ENCODE measurements at places on chromosomes 7 and 10.

DNA sequence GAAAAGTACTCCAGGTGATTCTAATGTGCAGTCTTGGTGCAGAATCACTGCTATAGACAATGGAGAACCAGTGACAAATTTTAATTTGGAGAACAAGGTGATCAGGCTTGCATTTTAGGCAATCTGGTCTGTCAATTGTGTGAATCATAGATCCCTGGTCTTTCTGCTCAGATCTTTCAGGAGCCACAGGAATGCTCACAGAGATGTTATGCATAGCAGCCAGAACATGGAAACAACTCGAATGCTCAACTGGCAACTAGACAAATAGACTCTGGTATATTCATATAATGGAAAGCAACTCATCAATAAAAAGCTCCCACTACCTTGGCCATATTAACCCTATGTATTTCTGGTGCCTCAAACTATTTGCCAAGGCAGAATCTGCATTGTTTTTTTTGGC is 209.1 kb downstream of the PHF14 start:
- DNase-seq: no peak

DNA sequence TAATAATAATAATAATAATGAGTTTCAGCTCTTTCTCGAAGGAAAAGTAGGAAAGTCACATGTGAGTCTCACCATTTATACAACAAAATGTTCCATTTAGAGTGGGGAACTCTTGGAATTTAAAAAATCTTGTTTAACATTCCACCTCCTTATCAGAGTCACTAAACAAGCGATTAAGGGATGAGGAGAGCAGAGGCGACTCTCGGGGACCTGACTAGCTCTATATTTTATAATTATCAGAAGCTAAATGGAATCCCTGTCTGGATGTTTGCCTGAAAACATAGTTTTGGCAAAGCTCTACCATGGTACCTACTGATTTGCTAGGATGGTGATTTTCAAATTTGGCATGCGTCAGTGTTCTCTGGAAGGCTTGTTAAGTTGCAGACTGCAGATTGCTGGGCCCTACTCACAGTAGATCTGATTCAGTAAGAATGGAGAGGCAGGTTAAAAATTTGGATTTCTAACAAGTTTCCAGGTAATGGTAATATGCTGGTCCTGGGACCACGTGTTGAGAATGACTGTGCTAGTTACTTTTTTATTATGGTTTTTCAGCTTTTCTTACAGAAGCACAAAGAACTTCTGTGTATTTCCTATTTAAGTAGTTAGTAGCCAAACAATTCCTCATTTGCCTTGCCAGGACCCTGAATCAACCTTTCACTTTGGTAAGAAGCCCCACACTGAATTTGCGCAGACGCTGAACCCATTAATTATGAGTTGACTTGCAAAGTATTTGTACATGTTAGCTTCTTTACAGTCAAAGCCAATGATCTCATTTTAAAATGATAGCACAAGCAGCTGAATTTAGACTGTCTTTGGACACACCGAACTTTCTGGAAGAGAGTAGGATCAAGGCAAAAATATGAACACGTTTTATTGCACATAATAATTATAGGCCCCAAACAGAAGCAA is 39.5 kb downstream of the CPED1 start:
- DNase-seq: no peak

DNA sequence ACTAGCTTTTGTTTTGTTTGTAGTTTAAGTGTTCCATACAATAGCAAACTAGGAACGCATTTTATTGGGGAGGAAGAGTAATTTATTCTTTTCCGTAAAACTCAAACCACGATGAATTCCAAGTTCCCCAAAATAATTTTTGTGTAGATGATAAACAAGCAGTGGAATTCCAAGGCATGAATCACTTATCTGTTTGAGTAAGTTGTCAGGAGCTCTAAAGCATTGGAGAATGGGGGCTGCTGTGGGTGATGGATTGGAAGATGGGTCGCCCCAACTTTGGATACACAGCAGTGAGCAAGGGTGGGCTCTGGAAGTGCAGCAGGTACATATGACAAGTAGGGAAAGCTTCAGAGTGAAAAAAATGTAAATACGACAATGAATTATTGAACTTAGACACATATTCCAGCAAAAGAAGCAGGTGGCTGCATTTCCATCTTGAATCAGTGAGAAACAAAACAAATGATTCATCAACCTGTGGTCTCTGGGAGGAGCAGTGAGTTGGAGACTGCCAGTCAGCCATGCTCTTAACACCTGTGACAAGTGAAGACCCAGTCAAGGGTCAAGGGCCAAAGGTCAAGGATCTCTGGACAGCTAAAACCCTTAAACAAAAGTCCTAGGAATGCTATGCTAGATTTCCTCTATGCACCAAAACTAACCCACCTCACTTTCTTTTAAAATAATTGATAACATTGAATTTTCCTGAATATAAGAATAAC is 34.2 kb upstream of the ADRB1 start:
- DNase-seq: no peak

DNA sequence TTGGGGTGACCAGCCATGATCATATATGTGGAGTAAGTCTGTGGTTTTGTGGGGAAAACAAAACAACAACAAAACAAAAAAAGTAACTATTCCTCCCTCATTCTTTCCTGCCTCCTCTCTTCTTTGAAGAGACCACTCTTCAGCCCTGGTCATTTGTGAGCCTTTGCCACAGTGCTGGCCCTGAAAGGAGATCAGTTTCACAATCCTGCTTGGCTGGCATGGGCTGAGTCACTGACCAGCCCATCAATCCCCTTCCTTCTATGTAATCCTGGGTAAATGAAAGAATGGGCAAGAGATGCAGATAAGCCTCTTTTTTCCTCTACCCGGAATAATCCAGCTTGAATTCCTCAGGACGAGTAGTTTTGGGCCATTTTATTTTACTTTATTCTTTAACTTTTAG is 13.6 kb downstream of the CSTF2T start:
- no peak for DNase-seq

GRCh38 chr10:50566150-50566549 is 57.6 kb downstream of the SGMS1 start:
- DNase-seq: no peak

GRCh38 chr10:61159253-61159652 is 215.3 kb upstream of the RHOBTB1 start:
- no peak for DNase-seq

GRCh38 chr7:133975130-133975529 is 152.0 kb upstream of the LRGUK start:
- DNase-seq: no peak

DNA sequence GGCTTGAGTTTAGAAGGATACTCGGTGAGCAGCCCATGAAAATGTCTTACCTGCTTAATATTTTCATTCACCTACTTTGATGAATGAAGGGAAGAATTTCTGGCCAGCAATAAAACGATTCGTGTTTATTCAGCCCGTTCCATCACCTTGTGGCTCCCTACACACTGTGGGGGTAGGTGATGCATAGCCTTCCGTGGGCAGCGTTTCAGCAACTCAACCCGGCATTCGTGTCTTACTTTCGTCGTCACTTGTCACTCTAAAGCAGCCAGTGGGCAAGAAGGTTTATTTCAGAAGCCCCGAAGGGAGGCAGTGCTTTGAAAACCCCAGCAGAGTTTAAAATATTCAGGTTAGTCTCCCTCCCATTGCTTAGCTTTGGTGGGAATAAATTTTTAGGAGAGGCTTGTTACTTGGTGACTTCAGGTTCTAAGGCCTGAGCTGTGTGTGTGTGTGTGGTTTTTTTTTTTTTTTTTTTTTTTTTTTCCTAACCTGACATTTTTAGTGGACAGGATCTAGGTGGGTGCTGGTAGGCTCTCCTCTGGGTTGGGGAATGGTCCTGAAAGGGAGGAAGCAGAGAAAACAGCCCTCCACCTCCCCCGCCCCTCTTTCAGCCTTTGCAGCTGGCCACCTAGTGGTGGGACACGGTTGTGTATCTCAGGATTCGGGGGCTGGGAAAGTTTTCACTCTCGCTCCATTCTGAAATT is 1.8 kb downstream of the GRK5 start:
- peak; percentile 80 for DNase-seq

Data from NCI-H510A treated with DMSO at 0.1 percent for 48 hours (cell line).